ENCODE measurements at places on chromosomes 13 and 19. TPM values are rescaled to one million over a fixed set of nuclear protein-coding genes. Genes with fewer than 3 reads are reported as not detected.

Gene RFPL4AL1
- not detected for total RNA-seq

Gene GRK1
- 0.50 TPM for total RNA-seq

Gene DNAAF3
- total RNA-seq = 1.5 TPM

Gene KIR3DL2
- total RNA-seq = not detected

Gene ZNF296
- total RNA-seq = 0.66 TPM

Gene KLK3
- not detected for total RNA-seq

Gene TTC9B
- total RNA-seq = not detected

Gene C19orf33
- 162 TPM for total RNA-seq

Gene OVOL3
- not detected for total RNA-seq

Gene DHDH
- total RNA-seq = 0.33 TPM

Data from mammary epithelial cell (primary cell).